Vagina (tissue), 2 donors: ENCODE measurements at places on chromosomes 11 and 22.
A peak's percentile ranks its signal among the peaks of the same experiment; 100 is the strongest.

DNA sequence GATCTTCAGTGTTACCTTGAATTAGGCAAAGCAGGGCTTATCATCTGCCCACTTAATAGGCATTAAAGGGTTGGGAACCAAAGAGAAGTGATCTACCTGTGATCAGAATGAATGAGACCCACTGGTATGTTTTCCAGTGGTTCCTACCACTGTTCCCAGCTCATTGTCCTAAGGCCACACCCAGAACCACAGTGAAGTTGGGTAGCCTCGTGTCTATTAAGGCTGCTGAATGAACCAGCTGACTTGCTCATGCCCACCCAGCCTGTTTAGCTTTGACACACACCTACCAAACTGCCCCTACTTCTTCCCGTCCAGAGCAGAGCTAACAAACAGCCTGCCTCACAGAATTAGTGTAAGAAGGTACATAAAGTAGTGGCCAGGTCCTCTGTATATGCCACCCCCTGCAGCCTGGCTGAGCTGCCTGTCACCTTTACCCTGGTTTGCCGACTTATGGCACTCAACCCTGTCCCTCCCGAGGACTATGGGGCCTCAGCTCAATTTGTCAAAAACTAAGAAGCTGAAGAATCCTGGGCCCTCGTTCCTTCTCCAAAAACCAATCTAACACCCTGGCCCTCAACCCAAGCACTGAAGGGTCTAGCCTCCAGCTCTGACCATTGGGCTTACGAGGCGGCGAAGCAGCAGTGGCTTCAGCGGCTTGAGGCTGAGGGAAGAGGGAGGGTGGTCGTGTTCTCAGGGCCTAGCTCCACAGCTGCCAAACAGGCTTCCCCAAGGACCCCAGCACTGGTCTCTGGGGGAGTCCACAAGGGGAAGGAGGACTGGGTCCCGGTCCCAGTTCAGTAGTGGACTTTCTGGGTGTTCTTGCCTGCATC lies 9.8 kb downstream of the UCP2 start:
- no peak for DNase-seq

- no peak for DNase-seq
Measured at GRCh38 chr11:66230156-66230555, 38.3 kb upstream of the RAB1B start.

DNA sequence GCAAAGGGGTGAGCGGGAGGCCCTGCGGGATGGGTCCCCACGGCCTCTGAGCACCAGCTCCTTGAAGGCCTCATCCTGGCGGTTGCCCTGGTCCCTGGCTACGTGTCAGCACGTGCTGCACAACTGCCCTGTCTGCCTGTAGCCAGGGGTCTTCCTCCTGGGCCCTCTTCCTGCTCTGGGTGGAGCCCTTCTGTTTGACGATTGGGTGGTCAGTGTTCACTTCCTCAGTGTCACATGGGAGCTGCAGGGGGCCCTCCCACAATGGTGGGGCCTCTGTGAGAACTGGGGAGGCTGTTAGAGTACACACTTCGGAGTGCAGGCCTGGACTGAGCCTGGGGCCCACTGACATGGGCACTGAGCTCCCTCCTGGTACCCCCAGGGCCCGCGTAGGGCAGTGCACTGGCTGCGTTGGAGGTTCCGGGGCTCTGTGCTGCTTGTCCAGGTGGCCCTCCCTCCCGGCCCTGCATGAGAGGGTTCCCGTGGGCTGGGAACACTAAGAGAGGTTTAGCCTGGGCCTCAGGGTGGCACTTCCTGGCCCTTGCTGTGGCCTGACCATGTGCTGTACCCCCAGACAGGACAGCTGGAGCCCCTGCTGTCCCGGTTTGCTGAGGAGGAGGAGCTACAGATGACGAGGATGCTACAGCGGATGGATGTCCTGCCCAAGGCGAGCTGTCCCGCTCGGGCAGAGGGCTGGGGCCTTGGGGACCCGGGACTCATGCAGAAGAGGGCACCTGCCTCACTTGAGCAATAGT lies 13.8 kb downstream of the DGCR6L start:
- DNase-seq: no peak

DNA sequence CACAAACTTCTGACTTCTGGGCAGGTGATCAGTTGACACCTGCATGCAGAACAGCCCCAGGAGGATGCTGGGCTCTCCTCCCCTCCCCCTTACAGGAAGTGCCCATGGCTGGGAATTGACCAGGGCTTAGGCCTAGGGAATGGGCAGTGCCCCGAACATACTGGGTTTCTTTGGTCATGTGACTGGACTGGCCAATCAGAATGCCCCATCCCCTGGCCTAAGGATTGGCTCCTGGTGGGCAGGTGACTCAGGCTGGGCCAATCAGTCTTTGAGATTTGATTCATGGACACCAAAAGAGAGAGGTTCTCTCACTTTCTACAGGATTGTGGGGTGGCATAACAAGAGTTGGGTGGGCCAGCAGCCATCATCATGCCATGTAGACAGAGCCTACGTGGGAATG lies 37.1 kb downstream of the MCM5 start:
- DNase-seq: no peak

GRCh38 chr11:9459667-9460321 lies 1.0 kb upstream of the ZNF143 start:
- peak; percentile 87 for DNase-seq

- DNase-seq: no peak
Measured at GRCh38 chr11:16881074-16881709, 133.0 kb downstream of the PLEKHA7 start.

GRCh38 chr11:120063686-120064340 lies 74.1 kb downstream of the TRIM29 start:
- DNase-seq: peak; percentile 69

DNA sequence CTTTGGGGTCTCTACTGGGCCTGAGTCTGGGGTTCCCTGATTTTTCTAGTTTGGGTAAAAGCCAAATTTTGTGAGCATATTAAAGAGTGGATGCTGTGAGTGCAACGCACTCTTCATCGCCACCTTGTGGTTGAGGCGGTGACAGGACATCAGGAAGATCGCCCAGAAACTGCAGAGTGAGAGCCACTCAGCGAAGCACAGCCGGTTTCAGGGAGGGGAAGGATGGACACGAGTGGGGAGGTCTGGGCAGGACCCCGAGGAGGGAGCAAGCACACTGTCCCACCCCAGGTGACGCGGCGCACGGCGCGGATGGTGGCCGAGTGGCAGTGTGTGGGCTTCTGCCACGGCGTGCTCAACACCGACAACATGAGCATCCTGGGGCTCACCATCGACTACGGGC lies 9.1 kb downstream of the SELENOO start:
- no peak for DNase-seq

GRCh38 chr11:110133160-110133559 lies 40.0 kb downstream of the ZC3H12C start:
- no peak for DNase-seq

DNA sequence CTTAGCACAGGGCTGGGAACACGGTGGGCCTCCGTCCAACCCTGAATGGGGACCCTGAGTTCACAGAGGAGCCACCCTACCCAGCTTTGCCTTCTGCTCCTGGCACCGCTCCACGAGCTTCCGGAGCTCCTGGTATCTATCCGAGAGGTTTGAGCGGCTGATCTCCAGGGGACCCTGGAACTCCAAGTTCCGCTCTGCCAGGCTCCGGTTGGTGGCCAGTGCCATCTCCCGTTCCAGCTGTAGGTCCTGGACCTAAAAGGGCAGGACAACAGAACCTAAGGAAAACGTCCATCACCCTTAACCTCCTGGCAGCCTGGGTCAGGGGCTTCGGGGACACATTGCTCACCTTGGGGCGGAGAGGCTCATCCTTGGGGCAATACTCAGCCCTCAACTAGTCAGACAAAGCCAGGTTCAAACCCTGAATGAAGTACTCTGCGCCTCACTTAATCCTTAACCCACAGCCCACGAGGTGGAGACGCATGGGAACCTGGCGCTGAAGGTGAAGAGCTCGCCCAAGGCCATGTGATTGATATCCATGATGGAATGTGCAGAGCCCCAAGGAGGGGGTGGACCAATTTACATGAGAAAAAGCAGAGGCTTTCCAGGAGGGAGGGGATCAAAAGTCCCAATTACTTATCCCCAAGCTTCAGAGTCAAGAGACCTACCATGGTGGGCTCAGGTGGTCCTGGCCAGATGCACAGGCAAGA lies 27.1 kb downstream of the VPS37C start:
- no peak for DNase-seq

GRCh38 chr11:58787903-58788302 lies 56.2 kb upstream of the GLYAT start:
- DNase-seq: no peak

DNA sequence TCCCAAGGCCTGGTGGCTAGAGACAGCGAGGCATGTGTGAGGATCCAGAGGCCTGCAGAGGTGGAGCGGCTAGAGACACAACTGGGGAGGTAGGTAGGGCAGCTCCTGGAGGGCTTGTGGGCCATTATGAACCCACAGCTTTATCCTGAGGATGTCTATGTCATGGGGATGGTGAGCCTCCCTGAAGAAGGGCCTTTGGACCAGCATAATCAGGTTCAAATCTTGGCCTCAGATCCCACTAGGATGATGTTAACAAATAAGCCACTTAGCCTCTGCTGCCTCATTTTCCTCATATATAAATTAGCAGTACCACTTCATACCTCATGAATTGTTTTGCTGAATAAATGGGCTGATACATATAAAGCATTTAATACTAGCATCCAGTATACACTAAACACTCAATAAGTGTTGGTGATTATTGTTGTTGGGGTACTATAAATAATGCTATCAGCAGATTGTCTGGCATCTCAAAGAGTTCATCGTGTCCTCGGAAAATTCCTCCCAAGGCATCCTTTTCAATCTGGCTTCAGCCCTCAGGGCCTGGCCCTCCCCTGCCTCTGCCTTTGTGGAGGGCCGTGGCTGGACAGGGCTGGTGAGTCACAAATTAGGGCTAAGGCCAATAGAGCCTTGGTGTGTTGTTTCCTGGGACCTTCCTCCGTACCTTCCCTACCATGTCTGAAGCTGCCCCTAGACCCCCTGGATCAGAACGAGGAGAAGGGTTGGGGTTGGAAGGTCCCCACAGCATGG lies 30.9 kb upstream of the LRRC32 start:
- DNase-seq: no peak

DNA sequence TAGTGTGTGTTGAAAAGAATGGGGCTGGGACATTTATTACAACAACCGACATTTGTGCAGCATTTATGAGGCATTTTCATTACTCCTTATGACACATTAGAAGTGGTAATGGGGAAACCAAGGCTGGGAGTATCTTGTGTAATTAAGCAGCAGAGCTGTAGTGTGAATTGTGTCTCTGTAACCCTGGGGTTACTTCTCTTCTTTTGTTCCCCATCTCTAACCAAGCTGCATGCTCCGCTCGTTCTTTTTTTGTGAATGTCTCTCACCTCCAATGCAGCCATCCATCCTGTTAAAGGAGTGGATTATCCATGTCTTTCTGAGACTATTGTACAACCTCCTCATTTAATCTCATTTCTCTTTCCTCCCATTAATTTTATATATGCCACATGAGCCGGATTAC lies 65.7 kb downstream of the ENDOD1 start:
- DNase-seq: no peak

GRCh38 chr22:40043793-40044101 lies 49.0 kb downstream of the FAM83F start:
- no peak for DNase-seq

DNA sequence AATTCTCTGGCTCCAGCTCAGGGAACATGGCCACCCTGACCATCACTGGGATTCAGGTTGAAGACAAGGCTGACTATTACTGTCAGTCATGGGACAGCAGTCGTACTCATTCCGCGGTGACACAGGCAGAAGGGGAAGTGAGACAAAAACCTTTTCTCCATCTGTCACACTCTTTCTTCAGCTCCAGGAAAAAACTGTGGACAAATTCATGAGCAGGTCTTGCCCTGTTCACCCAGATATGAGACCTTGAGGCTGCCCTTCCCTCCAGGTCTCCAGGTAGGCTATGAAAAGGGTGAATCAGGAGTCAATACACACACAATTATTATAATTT lies 39.4 kb upstream of the GGTLC2 start:
- no peak for DNase-seq

DNA sequence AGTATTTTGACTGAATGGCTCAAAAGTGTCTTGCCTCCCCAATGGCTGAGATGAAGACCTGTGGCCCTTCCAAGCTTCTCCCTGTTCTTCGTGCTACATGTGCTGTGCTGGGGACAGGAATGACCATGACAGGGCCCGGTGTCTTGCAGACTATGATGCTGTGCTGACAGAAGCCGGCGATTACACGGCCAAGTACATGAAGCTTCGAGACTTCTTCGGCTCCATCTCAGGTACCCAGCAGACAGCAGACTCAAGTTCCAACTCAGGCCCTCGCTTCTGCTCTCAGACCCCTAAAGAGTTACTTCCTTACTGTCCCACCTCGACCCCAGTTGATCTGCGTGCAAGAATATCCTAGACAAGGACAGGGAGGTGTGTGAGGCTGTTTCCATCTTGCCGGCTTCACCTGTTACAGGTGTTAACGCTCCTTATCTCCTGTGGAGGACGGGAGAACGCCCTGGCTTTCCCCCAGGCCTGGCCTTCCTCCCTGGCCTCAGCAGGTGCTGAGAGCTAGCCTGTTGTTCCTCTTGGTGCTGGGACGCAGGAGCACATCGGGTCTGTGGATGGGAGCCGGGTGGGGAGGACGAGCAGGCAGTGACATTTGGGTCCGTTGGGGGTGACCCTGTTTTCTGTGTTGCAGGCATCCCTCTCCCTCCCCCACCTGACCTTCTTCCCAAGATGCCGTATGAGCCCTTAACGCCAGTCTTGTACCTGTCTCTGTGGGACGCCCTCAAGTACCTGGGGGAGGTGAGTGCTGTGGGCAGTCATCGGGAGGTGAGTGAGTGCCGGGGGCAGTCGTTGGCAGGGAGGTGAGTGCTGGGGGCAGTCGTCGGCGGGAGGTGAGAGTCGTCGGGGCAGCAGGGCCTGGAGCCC lies 38.1 kb downstream of the GLB1L2 start:
- no peak for DNase-seq

GRCh38 chr11:67413266-67413849 lies 2.1 kb upstream of the CARNS1 start:
- DNase-seq: no peak

DNA sequence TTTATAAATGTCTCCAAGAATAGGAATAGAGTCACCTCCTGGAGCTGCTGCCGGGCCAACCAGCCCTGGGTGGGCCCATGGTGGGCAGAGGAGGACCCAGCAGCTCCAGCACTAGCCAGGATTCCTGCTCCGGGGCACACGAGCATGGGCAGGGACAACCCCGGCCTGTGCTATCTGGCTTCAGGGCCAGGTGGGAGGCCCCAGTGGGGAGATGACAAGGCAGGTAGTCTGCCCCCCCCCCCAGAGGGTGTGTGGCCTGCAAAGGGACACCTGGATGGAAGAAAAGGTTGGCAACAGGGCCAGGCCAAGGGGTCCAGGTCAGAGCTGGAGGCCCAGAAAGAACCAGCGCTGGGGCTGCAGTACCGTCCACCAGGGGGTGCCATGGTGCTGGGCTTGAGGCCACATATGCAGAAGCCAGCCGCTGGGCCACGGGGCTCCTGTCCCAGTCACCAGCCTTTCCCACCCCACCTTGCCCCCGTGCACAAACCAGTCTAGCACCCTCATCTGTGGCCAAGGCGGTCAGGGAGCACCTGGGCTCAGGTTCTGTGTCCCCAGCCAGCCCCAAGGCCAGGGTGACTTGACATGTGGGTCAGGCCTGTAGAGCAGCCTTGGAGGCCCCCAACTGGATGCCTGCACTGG lies 3.4 kb downstream of the TSPAN32 start:
- peak; percentile 89 for DNase-seq
